ENCODE measurements at places on chromosomes 13 and 19. TPM values are rescaled to one million over a fixed set of nuclear protein-coding genes. Genes with fewer than 3 reads are reported as not detected.

The ZC3H13 gene
- 8.2 TPM for total RNA-seq

- DNase-seq, result no peak
These were observed 5.0 kb upstream of the SPRY2 start for GRCh38 chr13:80345771-80346510.

DNA sequence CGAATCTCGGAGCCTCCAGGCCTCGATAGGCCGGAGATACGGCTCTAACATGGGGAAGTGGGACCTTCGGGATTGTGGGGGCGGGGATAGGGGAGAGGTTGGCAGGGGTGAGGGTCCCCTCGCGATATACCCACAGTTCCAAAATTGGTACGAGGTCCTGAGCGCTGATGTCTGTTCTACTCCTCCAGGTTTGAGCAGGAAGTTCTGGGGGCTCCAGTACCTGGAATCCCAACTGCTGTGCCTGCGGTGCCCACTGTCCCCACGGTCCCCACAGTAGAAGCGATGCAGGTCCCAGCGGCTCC, 447 bp downstream of the RBM42 start:
- DNase-seq, result no peak

DNA sequence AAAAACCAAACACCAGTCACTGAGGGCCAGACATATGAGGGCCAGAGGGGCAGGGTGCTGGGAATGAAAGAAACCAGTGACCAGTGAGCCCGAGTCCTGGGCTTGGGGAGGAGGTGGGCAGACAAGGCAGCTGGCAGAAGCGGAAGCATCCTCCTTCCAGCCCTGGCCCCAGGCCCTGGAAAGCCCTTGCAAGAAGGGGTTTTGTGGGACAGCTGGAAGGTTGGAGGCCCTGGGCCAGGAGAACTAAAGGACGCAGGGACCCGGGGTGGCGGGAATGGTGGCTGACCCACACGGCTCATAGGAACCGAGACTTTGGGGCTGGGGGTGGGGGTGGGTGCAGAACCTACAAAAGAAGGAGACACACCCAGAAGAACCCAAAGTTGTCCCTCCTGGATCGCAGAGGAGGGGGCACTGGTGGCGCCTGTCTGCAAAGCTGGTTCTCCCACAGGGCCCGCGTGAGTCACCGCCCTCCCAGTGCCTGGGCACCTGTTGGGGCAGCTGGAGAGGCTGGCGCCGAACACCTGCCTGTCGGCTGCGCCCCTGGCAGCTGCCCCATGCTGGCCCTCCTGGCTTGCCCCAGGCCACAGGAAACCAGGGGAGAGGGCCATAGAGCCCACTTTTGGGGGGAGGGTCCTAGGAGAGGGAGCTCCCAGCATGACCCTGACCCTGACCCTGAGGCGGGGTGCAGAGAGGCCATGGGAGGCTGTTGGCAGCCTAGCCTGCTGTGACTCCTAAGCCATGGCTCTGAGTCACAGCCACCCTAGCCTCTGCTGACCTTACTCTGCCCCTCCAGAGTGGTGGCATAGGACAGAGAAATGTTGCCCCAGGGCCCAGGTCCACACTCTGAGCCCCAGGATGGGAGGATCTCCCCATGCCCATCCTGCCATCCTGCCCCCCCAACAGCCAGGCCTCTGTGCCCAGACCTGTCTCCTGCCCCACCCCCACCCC, 802 bp downstream of the DMPK start:
- DNase-seq, result no peak

The RANBP3 gene
- total RNA-seq, result 20.0 TPM

- peak; percentile 98 for DNase-seq
These were observed 28.3 kb downstream of the ZNF507 start for GRCh38 chr19:32373585-32374295.

GRCh38 chr13:32390048-32390447, 37.9 kb downstream of the N4BP2L1 start:
- no peak for DNase-seq

DNA sequence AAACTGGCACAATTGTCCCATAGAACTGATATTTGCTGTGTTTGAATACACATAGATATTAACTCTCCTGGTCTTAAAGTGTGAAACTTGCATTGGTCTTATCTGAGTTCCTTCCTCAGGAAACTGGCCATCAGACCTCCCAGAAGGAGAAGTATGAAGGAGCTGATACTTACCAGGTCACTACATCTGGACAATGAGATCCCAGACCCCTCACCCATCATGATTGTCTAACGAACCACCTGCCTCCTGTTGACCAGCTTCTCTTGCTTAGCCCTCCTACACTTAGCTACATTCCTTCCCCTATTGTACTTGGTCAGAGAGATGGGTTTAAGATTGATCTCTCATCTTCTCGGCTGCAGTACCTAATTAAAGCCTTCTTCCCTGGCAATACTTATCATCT, 413.3 kb downstream of the KCTD12 start:
- DNase-seq, result no peak

The FARP1 gene
- total RNA-seq, result 9.8 TPM

DNA sequence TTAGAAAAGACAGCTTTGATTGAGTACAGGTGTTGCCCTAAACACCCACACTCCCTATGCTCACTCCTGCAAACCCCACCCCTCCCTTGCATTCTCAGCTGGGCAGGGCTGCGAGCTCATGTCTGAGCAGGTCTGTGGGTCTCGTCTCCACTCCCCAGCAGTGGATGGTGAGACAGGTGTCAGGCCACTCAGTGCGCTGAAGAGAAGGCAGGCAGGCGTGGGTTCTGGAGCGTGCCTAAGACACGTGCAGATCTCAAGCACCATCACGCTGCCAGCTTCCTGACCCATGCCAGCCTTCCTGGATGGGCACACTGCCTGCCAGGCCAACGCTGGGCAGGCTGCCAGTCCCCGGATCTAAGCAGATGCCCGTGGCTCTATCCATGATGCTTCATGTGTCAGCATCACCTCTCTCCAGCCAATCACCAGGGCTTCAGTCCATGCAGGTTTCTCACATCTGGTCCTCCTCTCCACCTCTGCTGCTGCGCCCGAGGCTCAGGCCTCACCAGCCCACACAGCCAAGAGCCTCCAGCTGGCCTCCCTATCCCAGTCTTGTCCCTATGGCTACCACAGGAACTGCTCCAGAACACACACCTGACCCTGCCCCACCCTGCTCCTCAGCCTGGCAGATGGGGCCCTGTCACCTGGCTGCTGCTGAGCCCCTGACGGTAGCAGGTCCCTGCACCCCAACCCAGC, 42.6 kb downstream of the EPS15L1 start:
- peak; percentile 28 for DNase-seq

DNA sequence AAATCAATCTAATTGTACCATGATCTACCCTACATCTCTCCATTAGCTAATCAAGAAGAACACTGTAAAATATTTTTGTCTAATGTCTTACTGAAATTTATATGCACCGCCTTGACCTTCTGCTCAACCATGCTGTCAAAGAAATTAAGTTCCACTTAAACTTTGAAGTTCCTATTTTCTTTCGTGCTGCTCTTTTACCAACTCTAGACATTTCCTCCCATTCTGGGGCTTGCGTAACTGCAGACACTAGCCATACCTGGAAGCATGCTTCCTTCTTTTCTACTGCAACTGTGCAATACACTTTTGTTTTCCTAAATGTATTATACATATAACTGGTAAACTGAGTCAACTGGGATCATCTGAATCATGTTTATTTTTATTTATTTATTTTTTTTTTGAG, 8.5 kb upstream of the UBE2L5 start:
- DNase-seq, result no peak

DNA sequence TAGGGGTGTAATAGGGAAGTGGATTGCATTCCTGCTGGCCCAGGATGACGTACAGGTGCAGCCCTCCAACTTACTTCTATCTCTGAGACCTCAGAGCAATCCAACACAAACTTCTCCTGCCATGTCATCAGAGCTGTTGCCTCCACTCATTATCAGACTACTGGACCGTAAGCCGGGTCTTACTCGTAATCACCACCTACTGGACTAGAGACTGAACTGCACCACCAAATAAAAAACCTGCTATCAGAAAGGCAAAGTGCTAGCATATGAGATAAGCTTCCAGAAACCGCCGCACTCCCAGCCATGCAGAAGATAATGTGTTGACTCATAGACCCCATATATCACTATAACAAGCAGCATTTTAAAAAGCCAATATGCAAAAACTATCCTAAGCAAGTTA, 102.0 kb downstream of the SLITRK1 start:
- no peak for DNase-seq

DNA sequence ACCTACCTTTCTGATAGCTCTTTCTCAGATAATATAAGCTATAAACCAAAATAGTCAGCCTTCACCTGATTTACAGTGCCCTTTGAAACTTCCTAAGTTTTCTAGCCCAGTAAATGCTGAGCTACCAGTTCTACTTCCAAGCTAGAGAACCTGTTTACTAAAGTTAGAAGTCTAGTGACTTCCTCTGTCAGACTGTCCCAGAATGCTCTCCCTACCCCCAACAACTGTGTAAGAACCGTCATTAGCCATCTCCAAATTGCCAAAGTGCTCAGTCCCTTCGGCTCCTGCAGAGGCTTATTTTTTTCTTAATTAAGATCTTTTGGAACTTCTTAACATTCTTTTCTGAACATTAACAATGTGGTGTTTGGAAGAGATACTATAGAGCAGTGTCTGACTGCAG, 3.2 kb upstream of the ABCC4 start:
- no peak for DNase-seq

The NPAS1 gene
- not detected for total RNA-seq

GRCh38 chr13:27858046-27858445, 61.8 kb upstream of the PDX1 start:
- no peak for DNase-seq

DNA sequence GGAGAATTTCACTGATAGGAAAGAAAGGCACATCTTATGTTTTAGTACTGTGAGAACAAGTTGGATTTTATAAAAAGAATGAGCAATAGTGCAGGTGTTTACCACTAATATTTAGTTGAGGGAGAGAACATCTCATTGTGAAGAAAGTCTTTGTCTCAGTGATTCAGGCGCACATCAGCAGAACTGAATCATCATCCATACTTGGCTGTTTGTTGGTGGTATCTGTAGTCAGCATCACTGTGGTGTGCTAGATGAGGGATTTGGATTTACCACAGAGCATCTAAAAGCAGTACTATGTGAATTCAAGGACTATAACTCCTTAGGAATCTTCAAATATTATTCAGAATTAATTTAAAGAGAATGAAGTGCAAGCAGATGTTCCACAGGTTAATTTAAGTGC, 1380.5 kb upstream of the ATXN8OS start:
- DNase-seq, result no peak

The WASF3 gene
- 15.8 TPM for total RNA-seq

- no peak for DNase-seq
These were observed 42.2 kb downstream of the SAE1 start for GRCh38 chr19:47172666-47173455.

- no peak for DNase-seq
These were observed 299.1 kb upstream of the TSHZ3 start for GRCh38 chr19:31648347-31648746.

GRCh38 chr19:30214651-30215051, 157.5 kb upstream of the ZNF536 start:
- no peak for DNase-seq

The NPHS1 gene
- not detected for total RNA-seq

The KCTD12 gene
- 301 TPM for total RNA-seq

The PSG7 gene
- total RNA-seq, result under 0.01 TPM

- DNase-seq, result no peak
These were observed 38.7 kb upstream of the TPM4 start for GRCh38 chr19:16037424-16038195.

The ATXN8OS gene
- total RNA-seq, result not detected

DNA sequence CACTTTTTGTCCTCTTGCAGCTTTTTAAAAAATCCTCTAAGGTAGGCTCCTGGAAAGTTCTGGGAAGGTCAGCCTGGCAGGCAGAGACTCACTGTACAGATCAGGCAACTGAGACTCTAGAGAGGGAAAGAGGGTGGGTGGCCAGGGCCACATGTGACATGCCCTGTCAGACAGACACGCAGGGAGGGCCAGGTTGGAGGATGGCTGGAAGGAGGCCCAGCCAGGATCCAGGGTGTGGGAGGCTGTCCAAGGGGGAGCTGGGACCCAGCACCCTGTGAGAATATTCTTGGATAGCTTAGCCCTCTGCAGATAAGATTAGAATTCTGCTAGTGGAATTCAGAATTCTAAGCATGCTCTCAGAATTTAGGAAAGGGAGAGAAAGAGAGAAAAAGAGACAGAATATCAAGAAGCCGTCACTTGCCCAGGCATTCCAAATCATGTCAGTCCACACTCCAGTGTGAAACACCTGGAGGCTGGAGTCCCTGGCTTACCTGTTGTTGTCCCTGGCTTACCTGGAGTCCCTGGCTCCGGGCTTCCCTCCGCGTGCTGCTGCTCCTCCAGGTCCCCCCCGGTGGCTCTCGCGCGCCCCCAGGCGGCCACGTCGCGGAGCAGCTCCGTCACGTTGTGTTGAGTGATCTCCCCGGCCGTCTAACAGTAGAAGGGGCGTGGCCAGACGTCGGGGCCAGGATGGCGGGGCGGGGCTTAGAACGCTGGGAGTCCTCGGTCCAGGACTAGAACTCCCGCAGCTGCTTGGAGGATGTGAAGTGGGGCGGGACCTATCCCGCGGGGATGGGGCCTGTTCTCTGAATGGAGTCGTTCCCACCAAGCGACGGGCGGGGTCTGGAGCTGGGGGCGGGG, 2.8 kb upstream of the TNNI3 start:
- DNase-seq, result peak; percentile 83

The ZSCAN18 gene
- total RNA-seq, result 25.8 TPM

The VSTM2B gene
- total RNA-seq, result not detected

GRCh38 chr13:37360556-37360955, 238.0 kb downstream of the POSTN start:
- DNase-seq, result no peak

DNA sequence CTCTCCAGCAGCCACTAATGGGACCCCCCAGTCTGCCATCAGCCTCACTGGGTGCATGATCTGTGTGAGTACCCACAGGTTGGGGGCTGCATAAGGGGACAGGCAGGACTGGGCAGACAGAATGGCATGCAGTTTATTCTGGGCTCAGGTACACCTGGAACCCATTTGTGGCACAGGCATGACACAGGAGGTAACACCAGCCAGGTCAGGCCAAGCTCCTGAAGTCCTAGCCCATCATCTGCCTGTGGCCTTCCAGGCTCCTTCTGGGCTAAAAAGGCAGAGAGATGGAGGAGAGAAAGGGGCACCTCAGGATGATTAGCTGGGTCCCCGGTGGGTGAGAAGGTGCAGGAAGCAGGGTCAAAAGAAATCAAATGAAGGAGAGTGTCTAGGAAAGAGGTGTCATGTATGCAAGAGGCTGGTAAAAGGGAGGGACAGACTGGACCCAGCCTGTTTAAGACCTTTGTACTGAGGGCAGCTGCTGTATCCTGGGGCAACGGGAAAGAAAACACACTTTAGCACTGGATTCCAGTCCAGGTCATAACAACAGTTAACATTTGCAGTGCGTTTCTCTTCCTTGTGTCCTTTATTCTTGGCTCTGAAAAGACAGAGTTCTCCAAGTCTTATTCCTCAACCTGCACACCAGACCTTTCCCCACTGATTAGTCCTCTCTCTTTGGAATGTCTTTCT, 20.2 kb upstream of the DGKH start:
- no peak for DNase-seq

DNA sequence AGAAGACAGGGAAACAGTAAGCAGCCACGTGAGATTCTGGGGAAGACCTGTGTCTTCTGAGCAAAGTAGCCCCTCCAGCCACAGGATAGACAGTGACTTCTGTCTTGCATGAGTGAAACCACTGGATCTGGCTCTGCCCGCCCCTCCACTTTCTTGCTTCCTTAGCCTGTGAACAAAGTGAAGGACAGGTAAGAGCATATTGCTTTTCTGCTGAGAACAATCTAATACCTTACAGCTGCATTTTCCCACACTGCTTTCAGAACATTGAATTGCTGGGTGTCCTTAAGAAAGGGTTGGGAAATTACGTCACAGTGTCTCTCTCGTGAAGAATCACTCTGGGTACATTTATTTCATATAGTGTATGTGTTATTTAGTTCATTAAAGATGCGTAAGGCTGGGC, 11.1 kb downstream of the SLC25A15 start:
- no peak for DNase-seq

- peak; percentile 98 for DNase-seq
These were observed 162.5 kb downstream of the KCTD12 start for GRCh38 chr13:76723551-76724232.

The ZNF296 gene
- total RNA-seq, result 0.13 TPM
